AG04450 (cell line): ENCODE measurements at places on chromosomes 11 and 22. TPM values are rescaled to one million over a fixed set of nuclear protein-coding genes. Genes with fewer than 3 reads are reported as not detected.

DNA sequence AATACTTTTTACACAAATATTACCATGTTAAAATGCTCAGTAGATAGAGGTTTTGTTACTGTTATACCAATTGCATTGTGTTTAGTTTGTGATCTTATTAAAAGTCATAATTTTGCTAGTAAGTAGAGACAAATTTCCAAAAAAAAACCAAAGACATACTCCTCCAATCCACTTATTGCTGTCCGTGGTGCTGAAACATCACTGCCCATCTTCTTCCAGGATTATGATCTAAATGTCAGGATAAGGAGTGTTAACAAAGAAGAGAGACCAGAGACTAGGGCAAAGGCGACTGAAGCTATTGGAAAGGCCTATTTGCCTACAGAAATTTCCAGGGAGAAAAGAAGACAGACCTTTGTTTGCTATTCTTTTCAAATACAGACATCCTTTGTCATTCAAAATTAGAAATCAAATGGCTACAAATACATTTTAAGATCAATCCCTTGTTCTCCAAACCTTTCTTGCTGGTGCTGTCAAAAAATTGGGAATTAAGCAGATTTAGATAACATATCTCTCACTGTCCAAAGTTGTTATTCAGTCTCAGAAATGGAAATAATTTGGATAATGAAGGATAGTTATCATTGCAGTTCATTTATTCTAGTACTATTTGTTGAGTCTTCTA is 199.7 kb downstream of the C11orf91 start:
- DNase-seq: no peak

- no peak for DNase-seq
Observed at GRCh38 chr22:41831383-41831782, 1.5 kb upstream of the SREBF2 start.

- DNase-seq: no peak
Observed at GRCh38 chr11:46207270-46207669, 70.2 kb upstream of the CREB3L1 start.

DNA sequence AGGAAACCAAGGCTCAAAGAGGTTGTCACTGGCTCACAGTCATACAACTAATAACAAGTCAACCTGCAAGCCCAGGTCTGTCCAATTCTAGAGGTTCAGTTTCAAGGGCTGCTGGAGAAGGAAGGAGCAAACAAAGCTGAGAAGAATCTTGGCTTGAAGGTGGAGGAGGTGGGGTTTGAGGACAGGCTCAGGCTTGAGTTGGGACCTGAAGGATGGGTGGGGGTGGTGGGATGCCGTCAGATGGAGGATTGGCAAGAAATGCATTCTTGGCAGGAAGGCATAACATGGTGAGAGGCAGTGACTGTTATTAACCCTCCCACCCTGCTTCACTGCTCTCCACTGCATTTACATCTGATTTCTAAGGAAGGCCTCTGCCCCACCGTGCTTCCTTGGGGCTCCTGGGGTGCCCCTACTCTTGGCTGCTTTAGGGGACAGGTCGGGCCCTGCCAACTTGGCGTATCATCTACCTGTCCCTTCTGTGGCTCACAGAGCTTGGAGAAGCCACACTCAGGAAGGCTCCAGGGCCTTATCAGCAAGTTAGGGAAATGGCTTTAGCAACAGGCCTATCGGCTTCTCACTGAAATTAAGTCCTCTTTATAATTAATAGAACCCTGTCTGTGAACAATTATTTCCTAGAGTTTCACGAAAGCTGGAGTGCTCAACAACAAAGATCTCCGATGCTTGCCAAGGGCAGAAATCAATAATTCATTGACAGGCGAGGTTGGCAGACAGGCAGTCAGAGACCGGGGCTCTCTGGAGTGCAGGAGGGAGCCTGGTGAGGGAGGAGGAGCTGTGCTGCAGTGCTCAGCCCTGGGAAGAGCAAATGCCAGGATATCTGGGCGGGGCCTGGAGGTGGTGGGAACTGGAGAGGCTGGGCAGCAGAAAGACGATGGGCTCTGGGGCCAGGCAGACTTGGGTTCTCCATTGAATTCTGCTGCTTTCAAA is 84.9 kb upstream of the NARS2 start:
- DNase-seq: no peak

DNA sequence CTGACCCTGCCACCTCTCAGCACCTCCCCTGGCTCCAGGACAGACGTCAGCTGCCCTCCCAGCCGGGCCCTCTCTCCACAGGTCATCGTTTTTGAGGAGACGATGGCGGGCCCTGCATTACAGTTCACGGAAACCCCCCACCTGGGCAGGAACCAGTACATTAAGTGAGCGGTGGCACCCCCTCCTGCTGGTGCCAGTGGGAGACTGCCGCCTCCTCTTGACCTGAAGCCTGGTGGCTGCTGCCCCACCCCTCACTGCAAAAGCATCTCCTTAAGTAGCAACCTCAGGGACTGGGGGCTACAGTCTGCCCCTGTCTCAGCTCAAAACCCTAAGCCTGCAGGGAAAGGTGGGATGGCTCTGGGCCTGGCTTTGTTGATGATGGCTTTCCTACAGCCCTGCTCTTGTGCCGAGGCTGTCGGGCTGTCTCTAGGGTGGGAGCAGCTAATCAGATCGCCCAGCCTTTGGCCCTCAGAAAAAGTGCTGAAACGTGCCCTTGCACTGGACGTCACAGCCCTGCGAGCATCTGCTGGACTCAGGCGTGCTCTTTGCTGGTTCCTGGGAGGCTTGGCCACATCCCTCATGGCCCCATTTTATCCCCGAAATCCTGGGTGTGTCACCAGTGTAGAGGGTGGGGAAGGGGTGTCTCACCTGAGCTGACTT is 37.0 kb downstream of the B3GAT1 start:
- DNase-seq: no peak

- DNase-seq: no peak
Observed at GRCh38 chr11:27497911-27498310, 8.7 kb downstream of the LIN7C start.

DNA sequence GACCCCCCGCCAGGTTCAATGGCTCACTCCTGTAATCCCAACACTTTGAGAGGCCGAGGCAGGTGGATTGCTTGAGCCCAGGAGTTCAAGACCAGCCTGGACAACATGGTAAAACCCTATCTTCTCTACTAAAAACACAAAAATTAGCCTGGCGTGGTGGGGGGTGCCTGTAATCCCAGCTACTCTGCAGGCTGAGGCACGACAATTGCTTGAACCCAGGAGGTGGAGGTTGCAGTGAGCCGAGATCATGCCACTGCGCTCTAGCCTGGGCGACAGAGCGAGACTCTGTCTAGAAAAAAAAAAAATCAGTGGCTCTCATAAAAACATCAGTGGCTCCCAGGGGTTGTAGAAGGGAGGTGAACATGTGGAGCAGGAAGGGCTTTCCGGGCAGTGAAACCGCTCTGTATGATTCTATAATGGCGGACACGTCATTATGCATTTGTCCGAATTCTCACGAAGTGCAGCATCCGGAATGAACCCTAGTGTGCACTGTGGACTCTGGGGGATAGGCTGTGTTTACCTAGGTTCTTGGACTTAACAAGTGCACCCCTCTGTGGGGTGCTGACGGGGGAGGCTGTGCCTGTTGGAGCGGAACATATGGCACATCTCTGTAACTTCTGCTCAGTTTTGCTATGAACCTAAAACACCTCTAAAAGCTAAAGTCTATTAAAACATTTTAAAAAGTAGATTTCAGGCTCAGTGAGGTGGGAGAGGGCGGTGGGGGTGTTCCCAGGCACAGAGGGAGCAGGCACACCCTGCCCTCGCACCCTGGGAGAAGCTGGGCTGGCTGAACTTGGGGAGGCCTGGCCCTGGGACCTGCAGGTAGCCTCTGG is 49.1 kb upstream of the SEPTIN5 start:
- no peak for DNase-seq

DNA sequence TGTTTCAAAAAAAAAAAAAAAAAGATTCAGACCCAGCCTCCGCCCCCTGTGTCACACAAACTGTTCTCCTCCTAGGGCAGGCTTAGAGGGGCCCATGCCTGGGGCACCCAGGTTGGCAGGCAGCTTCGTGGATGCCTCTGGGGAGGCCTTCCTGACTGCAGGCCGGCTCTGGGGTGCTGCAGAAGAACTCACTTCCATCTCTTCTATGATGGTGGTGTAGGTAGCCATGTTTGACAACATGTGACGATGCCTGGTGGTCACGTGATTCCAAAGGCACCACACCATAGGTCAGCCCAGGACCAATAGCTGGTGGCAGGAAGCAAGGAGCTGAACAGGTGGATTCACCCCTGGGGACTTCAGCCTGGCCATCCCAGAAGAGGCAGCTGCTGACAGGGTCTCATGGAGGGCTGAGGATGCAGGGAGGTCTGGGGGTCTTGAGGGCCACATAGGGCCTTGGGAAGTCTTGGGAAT is 24.1 kb upstream of the CELSR1 start:
- no peak for DNase-seq

DNA sequence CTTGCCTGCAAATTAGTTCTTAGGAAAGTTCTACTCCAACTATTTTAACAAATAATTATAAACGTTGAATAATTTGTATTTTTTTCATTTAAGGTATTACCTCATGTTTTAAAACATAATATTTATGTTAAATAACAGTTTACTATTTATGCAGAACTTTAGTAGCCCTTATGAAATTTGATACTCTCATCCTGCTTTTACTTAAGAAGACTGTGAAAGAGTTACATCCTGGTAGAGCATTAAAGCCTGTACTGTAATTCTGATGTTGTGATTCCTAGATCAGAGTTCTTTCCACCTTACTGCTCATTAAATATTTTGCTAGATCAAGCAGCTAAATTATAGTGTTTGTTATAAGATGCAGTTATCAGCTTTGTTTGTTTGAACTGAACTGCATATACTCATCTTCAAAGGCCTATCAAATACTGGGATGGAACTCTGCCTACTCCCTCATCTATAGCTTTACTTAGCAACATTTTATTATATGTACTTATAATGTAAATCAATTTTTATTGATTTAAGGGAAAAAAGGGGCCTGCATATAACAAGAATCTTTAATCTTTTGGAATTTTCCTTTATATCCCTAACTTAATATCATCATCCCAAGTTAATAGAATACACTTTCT is 304.2 kb downstream of the DYNC2H1 start:
- DNase-seq: no peak

DNA sequence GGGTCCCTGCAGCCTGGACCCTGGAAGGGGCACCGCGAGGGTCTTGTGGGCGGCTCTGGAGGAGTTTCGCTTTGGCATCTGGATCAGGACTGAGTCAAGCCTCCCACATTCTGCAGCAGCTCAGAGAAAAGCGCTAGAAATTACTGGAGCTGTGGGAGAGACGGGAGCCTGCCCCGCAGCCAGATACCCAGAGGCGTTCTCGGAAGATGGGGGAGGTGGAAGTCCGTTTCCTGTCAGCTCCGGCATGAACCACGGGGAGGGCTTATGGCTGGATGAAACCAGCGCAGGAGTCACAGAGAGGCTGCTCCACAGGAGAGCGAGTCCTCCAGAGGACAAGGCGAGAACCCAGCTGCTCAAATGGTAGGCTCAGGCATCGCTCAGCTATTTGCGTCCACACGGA is 379.3 kb downstream of the OPCML start:
- no peak for DNase-seq

DNA sequence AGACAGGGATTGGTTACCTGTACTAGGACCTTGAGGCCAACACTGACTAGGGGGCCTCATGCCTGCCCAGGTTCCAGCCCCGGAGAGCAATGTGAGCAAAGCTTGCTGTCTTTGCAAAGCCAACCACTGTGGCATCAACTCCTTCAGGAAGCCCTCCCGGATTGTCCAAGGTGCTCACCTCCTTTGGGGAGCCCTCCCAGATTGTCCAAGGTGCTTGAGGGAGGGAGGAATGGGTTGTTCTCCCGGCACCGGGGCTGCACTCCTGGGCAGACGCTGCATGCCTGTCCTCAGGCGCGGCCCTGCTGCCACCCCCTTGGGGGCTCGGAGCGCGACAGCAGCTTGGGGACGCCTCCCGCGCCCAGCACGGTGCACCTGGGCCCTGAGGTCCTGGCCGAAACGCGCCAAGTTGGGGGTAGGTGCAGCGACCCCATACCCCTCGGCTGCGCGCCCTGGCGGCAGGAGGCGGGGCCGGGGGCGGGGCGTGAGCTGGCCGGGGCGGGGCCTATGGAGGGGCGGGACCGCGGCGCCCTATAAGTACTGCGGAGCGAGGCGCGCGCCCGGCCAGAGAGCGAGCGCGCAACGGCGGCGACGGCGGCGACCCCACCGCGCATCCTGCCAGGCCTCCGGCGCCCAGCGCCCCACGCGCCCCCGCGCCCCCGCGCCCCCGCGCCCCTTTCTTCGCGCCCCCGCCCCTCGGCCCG is at the start of gene CD81:
Gene CD81 (plus strand): TSS at position 560 of the 701 bp plus-strand sequence. CDS start 240 bp downstream, outside the sequence.
- DNase-seq: no peak

- no peak for DNase-seq
Observed at GRCh38 chr22:48340727-48341709, 1486.7 kb downstream of the BRD1 start.

DNA sequence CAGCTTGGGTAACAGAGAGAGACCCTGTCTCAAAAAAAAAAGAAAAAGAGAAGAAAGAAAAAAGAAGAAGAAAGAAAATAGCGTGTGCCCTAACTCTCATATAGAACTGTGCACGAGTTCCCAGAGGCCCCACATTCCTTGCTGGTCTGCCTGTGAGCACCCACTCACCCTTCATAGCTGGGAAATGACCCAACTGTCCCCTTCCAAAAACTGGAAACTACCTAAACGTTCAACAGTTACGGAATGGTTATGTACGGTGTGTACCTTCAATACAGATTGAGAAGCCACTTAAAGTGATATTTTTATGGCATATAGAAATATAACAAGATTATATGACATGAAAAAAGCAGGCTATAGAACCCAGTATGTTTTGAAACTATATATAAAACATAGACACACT is 82.0 kb downstream of the PARVA start:
- DNase-seq: no peak

DNA sequence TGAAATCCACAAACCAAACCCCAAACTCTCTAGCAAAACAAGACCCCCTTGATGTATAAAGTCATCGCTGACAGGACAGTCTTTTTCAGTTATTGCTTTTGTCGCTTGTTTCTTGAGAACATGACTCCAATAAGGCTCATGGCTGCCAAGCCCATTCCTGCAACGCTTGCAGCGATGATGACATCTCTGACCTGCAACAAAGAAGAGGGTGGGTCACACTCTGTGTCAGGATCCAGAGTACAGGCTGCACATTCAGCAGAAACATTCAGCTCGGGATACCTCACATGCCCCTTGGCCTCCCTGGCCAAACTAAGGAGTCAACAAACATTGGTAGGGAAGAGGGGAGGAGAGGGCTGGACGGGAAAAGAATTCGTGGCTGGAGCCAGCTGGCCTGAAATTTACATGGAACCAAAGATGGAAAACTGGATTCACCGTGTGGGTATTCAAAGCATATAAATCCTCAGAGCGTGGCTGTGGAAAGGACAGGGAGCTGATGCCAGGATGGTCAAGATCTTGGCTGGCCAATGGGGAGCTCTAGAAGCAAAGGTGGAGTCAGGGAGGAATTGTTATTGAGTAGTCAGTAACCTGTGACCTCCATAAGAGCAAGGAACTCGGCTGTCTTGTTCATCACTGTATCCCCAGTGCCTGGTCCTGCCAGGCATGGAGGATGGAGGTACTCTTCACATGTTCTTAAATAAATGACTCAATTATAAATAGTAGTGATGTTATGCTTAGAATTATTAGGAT is 11.8 kb upstream of the PLAAT2 start:
- no peak for DNase-seq

BAIAP2L2 gene
- polyA plus RNA-seq: 0.04 and 0.09 TPM in 2 replicates

HSPB2 gene
- polyA plus RNA-seq: 0.41 and 0.79 TPM in 2 replicates

ANO5 gene
- polyA plus RNA-seq: not detected in 2 replicates
